ENCODE measurements at places on chromosomes 4 and X.
A peak's percentile ranks its signal among the peaks of the same experiment; 100 is the strongest.

DNA sequence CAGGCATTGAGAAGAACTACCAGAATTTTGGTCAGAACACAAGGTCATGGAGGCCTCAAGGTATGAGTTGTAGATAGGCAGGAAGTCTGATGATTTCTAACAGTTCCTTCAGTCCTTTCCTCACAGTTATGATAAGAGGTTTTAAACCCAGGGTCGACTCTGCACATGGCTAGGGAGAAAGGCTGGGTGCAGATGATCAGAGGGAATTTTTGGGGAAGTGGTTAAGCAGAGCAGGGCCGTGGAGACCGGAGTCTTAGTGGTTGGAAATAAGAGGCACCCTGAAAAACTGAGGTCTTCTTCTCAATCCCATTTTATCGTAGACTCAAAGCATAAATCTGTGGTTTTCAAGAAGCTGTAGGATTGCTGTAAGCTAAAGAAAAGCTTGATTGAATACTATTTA, 118.5 kb upstream of the ANK2 start:
- no peak for DNase-seq

GRCh38 chr4:21544415-21544814, 404.2 kb downstream of the KCNIP4 start:
- no peak for DNase-seq

DNA sequence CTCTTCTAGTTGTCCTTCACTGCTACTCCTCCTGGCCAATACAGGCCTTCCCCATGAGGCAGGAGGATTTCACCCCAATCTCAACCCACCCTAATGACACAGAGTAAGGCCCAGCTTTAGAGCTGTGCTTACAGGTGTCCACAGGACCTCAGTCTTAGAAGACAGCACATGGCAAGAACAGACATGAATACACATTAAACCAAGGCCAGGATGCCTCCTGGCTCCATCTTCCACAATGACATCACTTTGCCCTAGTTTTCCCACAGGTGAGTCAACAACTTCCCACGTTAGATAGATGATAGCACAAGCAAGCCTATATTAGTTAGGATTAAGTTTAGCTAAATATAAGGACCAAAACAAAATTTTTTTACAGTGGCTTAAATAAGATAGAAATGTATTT, 63.8 kb upstream of the NOCT start:
- no peak for DNase-seq

DNA sequence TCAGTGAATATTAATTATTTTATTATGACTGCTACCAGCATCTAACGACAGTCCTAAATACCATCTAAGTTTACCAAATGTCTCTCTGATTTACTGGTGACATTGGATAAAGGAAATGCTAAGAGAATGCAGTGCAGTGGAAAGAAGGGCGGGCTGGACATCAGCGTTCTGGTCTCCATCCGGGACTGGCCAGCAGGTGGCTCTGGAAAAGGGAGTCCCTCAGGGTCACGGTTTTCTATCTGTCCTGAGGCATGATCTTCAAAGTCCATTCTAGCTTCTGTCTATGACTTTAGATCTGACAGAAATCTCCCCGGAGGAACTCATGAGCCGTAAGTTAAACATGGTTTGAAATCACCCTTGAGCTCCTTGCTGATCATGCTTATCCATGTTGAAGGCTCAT, 3.3 kb downstream of the TRIM2 start:
- no peak for DNase-seq

GRCh38 chr4:122783301-122784215, 43.1 kb upstream of the FGF2 start:
- DNase-seq = no peak

DNA sequence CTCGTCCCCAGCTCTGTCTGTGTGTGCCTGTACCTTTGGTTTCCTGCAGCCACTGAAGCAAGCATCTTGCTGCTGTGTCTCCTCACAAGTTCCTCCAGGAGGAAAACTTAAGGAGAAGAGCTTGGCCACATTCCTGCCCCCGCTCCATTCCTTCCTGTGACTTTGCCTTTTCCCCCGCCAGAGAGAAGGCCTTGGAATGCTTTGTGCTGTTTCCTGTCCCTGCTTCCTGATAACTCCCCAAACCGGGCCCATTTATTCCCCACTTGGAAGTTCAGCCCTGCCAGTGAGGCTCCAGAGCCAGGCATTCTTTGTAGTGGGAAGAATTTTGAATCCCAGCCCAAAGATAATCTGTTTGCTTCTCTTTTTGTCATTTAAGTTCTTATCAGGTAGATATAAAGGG, 33.1 kb downstream of the SMIM10L2A start:
- no peak for DNase-seq

DNA sequence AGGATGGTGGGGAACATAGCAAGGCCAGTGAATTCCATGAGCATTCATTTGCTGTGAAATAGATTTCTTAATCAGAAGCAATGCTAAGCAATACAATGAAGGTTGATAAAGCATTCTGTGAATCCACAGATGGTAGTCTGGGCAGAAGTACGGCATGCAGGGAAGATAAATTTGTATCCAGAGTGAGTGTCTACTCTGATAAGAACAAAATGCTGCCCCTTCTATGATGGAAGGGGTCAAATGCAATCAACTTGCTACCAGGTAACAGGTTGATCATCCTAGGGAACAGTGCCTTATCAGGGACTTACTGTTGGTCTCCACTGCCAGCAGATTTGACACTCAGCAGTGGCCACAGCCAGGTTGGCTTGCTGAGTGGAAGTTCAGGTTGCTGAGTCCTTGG, 189.4 kb downstream of the MAB21L2 start:
- no peak for DNase-seq

DNA sequence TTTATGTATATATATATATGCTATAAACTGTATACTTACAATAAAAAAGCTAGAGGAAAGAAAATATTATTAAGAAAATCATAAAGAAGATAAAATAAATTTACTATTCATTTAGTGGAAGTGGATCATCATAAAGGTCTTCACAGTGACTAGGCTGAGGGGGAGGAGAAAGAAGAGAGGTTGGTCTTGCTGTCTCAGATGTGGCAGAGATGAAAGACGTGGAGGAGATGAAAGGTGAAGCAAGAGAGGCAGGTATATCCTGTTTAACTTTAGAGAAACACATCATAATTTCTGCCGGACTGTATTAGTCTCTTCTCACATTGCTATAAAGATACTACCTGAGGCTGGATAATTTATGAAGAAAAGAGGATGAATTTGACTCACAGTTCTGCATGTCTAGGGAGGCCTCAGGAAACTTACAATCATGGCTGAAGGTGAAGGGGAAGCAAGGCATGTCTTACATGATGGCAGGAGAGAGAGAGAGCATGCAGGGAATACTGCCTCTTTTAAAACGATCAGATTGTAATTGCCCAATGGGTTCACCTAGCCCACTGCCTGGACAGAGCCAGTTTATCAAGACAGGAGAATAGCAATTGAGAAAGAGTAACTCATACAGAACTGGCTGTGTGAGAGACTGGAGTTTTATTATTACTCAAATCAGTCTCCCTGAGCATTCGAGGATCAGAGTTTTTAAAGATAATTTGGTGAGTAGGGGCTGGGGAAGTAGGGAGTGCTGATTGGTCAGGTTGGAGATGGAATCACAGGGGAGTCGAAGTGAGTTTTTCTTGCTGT, 22.1 kb upstream of the RRAGB start:
- no peak for DNase-seq

DNA sequence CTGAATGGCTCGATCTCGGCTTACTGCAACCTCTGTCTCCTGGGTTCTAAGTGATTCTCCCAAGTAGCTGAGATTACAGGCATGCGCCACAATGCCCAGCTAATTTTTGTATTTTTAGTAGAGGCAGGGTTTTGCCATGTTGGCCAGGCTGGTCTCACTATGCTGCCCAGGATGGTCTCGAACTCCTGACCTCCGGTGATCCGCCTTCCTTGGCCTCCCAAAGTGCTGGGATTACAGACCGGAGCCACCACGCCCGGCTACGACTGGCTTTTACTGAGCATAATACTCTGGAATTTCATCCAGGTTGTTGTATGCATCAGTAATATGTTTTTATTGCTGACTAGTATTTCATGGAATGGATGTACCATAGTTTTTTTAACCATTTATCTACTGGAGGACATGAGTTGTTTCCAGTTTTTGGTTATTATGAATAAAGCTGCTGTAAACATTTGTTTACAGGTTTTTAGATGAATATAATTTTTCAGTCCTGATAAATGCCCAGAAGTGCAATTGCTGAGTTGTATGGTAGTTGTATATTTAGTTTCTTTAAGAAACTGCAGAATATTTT, 31.2 kb downstream of the N4BP2 start:
- no peak for DNase-seq

DNA sequence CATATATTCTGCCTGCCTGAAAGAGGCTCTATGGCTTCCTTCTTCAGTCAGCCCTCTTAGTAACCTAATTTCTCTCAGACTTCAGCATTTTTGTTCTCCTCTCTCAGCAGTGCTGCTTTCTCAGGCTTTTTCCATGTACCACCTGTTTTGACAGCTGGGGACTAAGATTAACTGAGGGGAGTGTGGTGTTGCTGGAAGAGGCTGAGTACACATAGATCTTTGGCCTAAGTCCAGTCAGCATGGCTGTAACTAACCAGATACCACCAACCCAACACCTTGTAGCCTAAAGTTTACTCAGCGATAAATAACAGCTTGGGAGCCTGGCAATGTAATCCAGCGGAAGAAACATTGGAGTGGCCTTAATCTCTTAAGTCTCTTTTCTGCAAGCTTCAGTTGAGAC, 85.5 kb downstream of the RTL3 start:
- no peak for DNase-seq

- peak; percentile 54 for DNase-seq
Observed at GRCh38 chrX:119502727-119503483, 34.7 kb downstream of the SLC25A5 start.

DNA sequence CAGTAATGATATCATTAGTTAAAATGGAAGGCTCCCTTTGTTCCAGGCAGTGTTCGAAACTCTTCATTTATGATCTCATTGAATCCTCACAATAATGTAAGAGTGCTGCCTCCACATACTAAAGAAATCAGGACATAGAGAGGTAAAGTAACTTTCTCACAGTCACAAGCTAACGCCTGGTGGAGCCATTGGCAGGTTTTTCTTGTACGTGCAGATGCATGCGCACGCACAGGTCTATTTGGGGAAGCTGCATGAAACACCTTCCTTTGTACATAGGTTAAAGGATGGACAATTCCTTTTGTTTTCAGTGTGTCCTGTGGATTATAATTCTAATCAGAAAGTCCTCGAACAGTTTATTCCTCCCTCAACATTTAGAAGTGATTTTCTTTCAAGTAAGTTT, 176.2 kb downstream of the RAPGEF2 start:
- DNase-seq = no peak

GRCh38 chr4:138063581-138063980, 178.6 kb downstream of the SLC7A11 start:
- DNase-seq = no peak

GRCh38 chrX:103640401-103641155, 11.8 kb downstream of the TCEAL1 start:
- DNase-seq = no peak

DNA sequence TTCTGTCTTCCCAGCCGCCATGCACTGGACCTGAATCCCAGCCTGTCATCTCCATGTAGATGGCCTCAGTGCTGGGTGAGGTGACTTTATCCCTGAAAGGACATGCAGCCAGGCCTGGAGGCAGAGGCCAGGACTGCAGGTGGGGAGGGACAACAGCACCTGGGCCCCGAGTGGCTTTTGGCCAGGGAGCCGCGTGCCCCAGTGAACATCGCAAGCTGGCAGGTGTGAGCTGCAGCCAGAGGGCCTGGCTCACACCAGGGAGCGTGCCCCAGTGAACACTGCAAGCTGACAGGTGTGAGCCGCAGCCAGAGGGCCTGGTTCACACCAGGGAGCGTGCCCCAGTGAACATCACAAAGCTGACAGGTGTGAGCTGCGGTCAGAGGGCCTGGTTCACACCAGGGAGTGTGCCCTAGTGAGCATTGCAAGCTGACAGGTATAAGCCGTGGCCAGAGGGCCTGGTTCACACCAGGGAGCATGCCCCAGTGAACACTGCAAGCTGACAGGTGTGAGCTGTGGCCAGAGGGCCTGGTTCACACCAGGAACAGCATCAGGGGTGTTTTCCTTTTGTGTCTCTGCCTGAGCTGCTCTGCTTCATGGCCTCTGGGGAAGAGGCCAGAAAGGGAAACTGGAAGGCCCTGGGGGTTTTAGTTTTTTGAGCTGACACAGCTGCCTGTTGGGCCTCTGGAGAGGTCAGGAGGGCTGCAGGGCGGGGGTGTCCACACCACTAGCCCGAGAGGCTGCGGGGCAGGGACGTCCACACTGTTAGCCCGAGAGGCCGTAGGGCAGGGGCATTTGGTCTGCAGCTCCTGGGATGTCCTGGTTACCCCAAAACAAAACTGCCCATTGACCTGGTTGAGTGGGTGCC, 22.7 kb upstream of the PSAPL1 start:
- DNase-seq = no peak

- no peak for DNase-seq
Observed at GRCh38 chrX:66728818-66729271, 90.0 kb upstream of the EDA2R start.

- no peak for DNase-seq
Observed at GRCh38 chrX:13162772-13163410, 118.5 kb upstream of the FAM9C start.

DNA sequence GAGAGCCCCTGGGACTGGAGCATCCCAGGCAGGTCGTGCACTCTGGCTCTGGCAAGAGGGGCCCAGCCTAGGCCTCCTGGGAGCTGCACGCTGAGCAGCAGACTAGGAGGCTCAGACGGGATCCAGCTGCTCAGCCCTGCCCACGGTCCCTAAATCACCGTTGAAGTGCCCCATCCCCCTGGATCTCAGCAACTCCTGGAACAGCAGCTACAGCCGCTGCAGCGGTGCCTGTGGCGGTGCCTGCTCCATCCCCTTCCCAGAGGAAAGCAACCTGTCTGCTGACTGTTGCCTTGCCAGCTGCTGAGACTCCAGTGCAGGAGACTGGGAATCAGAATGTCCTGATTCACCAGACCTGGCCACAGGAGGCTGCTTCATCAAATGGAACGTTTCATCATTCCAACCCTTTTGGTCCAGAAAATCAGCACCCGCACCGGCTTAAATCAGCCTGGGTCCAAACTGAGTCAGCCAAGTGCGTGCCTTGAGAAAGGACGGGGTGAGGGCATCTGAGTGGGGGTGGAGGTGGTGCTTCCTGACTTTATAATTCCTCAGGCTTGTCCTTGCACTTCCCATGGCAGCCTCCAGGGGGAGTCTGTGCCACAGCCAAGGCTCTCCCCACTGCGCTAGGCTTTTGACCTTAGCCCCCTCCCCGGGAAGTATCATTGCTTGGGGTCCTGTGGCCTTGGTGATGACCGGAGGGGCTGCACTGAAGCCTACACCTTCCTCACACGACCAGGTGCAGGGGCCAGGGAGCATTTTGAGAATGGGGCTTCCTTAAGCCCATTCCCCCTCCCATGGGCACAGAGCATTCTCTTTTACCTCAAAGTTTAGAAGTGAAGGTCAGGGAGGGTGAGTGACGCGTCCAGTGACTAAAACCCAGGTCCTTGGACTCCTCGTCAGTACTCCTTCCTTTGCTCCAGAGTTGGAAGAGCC, 6.5 kb downstream of the ZNF185 start:
- DNase-seq = no peak

- no peak for DNase-seq
Observed at GRCh38 chrX:65647801-65648200, 19.7 kb upstream of the MSN start.

Measured in NCI-H2107 (cell line).